Activated CD4-positive, alpha-beta T cell treated with anti-CD3 and anti-CD28 coated beads for 1 hour (primary cell): ENCODE measurements at places on chromosomes 1 and 21.

GRCh38 chr1:21781815-21782348, 1.1 kb downstream of the USP48 start:
- no peak for DNase-seq

- DNase-seq: no peak
Observed at GRCh38 chr1:181139631-181140061, 51.1 kb downstream of the IER5 start.

DNA sequence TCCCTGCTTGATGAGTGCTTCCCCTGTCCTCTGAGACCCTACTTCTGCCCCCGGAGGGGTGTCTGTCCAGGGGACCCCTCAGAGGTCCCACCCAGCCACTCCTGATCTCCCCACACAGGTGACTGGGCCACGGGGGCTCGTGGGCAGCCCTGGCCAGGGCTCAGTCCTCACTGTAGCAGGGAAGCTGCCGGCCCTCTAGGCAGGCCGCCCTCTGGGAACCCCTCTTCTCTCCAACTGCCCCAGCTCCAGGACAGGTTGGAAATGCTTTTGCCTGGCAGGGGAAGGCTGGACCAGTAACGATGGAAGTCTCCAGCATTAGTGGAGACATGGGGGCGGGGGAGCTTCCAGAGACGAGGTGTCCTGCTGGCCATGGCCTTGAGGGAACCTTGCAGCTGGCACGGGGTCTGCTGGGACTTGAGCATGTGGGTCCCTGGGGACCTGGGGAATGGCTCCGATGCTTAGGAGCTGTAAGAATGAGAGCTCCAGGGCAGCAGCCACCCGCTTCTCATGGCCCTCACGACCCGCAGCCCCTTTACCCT, 3.1 kb upstream of the FNDC10 start:
- DNase-seq: no peak

GRCh38 chr1:81340239-81340638, 460.5 kb upstream of the ADGRL2 start:
- DNase-seq: no peak

GRCh38 chr1:3774946-3775489, 2.5 kb downstream of the SMIM1 start:
- no peak for DNase-seq

- DNase-seq: no peak
Observed at GRCh38 chr1:7663451-7664146, 107.5 kb upstream of the VAMP3 start.

GRCh38 chr1:93223023-93223675, 42.6 kb downstream of the CCDC18 start:
- DNase-seq: no peak

DNA sequence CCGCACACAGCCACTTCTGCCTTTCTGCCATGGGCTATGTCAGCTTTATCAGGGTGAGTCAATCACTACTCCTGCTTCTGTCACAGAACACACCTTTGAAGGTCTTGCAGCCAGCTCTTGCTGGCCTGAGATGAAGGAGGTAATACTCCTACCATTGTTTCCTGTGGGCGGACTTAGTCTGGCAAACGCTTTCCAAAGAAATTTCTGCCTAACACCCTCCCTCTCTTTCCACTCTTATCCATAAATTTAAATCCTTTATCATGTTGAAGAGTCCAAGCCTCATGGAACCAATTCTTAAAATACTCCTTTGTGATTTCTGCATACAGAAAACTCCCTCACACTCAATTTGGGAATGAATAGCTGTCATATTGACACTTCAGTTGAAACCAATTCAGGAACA, 633.1 kb upstream of the CHRM3 start:
- DNase-seq: no peak

- DNase-seq: no peak
Observed at GRCh38 chr1:68294367-68295066, 62.2 kb upstream of the WLS start.

DNA sequence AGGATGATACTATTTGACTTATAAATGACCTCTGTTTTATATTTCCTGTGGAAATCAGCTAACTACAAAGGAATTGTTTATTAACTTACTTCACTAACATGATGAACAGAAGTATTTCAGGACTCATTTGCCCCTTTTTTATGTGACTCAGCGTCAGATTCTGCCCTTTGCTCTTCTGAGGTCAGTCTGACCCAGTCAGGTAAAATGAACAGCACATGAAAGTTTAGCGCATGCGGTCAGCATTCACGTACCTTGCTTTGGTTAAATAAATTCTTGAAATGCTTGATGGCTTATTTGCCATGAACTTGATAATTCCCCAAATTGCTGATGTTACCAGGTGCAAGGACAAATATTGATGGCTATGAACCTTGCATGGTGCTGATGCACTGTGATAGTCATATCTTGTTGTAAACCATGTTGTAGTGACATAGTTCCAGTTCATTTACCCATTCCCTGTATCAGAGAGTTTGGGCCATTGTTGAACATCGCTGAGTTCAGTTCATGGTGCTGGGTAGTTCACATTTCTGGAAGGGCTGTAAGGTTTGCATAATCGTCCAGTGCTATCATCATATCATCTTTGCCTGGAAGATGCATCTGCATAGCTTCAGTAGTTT, 133.4 kb downstream of the NFIA start:
- DNase-seq: no peak

DNA sequence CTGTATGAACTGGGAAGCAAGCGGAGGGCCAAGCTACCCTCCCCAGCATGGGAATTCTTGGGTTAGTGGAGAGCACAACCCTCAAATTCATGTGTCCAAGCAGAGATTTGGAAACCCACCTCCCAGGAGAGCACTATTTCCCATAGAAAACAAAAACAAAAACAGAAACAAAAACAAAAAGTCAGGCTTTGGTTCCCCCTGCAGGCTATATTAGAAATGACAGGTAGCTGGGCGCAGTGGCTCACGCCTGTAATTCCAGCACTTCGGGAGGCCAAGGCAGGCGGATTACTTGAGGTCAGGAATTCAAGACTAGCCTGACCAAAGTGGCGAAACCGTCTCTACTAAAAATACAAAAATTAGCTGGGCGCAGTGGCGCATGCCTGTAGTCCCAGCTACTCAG, 10.8 kb downstream of the MINDY1 start:
- no peak for DNase-seq

DNA sequence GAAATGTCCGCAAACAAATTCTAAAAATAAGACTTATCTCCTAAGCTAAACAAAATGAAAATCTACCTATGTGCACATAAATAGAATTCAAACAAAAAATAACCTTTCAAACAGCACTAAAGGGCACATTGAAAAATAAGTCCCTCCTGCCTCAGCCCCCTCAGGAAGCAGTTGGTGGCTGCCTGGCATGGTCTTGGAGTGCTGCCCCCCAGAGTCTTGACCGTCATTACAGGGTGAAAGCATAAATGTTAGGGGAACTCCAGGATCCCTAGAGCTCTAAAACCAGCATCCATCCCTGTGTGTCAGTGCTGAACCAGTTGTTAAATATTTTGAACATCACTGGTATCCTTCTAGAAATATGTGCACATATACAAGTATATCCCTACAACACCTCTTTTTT, 6.5 kb upstream of the NPL start:
- DNase-seq: no peak

DNA sequence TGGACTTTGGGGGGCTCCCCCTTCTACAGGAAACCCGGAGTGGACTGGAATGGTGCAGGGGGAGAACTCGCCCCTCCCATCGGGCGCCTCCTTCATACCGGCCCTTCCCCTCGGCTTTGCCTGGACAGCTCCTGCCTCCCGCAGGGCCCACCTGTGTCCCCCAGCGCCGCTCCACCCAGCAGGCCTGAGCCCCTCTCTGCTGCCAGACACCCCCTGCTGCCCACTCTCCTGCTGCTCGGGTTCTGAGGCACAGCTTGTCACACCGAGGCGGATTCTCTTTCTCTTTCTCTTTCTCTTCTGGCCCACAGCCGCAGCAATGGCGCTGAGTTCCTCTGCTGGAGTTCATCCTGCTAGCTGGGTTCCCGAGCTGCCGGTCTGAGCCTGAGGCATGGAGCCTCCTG, at the start of gene TNFRSF14:
TSS of gene TNFRSF14 (plus strand) at position 95 of the 401 bp plus-strand sequence. CDS start at position 389, 294 bp downstream.
- peak; percentile 57 for DNase-seq

- DNase-seq: no peak
Observed at GRCh38 chr1:232722626-232723025, 82.6 kb upstream of the MAP10 start.

DNA sequence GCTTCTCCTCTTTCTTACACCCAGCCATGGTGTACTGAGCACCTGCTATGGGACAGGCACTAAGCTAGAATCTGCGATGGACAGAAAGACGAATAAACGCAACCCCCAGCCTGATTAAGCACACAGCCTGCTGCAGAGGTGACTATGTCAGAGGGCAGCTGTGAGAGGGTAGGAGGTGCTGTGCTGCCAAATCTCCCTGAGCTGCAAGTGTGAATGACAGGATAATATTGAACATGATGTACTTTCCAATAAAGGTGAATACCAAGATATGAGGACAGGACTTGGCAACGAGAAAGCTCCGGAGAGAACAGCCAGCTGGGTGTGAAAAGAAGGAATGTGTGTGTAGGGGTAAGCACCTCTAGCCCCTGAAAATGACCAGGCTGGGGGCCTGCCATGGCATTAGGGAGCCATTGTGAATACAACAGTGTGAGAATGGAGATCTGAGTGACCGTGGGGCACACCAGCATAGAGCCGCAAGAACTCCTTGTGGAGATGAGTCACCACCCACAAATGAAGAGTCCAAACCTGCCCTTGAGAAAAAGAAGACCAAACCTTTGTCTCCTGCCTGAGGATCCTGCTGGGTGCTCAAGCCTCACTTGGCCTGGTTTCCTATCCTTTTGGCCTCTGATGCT, 83.0 kb upstream of the ATF3 start:
- no peak for DNase-seq

DNA sequence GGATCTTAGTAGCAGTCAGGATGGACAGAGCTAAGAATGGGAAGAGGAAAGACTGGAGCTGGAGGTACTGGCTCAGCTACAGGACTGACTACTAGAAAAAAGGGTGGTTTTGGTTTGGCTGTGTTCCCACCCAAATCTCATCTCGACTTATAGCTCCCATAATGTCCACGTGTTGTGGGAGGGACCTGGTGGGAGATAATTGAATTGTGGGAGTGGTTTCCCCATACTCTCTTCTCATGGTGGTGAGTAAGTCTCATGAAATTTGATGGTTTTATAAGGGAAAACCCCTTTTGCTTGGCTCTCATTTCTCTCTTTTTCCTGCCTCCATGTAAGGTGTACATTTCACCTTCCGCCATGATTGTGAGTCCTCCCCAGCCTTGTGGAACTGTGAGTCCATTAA, 466.5 kb upstream of the DEPDC1 start:
- no peak for DNase-seq

GRCh38 chr1:75338616-75339483, 204.7 kb downstream of the LHX8 start:
- no peak for DNase-seq
